GM12865 (cell line): ENCODE measurements at places on chromosomes 13 and 19.

- peak; percentile 65 for DNase-seq
Measured at GRCh38 chr13:75715601-75716523, 79.7 kb downstream of the LMO7 start.

DNA sequence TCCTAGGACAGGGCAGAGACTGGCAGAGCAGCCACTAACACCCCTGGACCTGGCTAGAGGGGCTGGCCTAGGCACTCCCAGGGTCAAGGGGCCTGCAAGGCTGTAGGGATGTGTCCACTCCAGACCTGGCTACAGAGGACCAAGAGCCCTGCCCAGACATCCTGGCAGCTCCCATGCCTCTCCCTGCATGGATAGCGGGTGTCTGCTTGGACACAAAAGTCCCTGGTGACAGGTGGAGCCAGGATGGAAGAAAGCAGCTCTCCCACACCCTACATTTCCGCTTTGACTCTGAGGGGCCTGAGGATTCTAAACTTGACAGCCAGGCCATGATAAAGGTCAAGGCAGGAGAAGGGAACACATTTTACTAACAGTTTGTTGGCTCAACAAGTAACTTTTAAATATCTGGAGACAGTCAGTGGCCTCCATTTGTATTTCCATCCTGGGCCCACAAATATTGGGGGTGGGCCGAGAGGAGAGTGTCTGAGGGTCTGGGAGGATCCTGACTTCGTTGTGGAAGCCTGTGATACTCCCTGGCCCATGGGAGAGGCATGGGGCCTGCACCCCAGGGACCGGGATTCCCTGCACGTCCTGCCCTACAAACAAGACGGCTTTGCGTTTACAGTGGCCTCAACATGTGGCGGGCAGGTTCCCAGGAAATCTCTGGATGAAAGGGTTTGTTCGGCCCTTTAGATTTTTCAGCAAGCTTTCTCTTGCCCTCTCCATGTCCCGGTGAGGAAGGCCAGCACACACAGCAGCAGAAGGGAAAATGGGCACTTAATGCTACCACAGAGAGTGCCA, 19.8 kb upstream of the SLC7A9 start:
- no peak for DNase-seq

- no peak for DNase-seq
Measured at GRCh38 chr13:108760129-108760528, 130.7 kb downstream of the MYO16 start.

DNA sequence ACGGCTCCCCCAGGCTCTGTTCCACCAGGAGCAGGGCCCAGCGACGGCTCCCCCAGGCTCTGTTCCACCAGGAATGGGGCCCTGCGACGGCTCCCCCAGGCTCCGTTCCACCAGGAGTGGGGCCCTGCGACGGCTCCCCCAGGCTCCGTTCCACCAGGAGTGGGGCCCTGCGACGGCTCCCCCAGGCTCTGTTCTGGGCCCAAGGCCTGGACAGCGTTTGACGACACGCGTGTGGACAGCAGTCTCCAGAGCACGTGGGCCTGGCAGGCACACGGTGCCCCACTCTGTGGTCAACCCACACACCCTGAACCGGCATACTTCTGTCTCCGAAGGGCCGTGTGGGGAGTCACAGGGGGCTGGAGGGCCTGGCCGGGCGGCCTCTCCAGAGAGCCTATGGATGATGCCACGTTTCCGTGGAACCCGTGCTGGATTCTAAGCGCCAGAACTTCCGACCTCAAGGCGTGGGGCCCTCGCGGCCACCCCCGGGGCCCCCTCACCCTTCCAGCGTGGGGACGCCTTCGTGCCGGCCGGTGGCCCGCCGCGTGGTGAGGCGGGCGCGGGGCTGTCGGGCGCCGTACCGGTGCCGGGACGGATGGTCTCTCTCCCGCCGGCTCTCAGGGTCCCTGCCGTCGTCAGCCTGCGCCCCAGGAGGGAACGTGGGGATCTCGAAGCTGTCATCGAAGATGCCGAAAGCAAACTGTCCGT, 11.6 kb downstream of the FGF22 start:
- no peak for DNase-seq

DNA sequence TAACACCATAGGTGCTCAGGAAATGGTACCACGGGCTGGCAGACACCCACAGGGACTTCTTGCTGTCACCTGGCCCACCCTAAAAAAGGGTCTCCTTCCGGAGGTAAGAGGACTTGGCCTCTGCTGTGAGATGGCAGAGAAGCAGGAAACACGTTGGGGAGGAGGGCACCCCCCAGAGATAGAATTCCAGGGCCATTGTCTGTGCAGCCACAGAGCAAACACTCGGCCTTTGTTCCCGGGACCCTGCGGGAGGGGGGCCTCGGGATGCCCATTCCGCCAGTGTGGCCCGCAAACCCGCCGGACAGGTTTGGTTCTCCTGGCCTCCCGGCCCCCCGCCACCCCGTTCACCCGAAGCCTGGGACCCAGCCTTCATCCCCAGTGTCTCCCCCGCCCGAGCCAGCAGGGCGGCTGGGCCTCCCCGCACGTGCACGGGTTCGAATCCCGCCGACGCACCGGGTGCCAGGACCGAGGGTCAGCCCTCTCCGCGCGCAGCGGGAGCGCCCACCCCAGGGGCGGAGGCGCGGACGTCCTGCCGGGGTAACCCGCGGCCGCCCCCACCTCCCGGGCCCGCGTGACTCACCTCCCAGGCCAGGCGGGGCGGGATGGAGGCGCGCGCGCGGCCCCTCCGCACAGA, 714 bp downstream of the PLPP2 start:
- no peak for DNase-seq

- DNase-seq, result no peak
Measured at GRCh38 chr13:113748862-113749451, 10.1 kb upstream of the TMEM255B start.

DNA sequence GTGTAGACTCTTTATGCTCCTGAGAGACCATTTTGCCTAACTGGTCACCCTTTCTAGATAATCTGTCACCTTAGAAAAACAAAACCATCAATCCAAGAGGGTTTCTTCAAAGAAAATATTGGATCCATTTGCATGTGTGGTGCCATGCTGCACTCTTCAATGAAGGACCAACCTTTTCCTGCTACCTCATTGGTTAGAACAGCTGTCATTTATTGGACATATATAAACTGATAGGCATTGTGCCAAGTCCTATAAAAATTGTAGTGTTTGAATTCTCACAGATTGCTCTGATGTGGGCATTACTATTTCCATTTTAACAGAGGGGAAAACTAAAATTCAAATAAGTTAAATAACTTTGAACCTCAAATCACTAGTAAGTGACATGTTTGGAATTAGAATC, 333.2 kb downstream of the MYO16 start:
- no peak for DNase-seq

DNA sequence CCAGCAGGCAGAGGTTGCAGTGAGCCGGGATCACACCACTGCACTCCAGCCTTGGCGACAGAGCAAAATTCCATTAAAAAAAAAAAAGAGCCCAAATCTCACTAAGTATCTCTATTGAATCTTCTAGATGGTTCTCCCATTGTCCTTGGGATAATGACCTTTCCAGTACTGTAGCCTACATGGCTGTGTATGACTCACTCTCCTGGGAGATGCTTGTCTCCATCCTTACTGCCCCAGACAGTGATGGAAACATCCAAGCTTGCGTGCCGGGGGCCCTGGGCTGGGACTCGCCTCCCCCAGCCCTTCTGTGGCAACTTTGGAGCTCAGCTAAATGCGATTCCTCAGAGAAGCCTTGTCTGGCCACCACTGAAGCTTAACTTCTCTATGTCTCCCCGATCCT, 49.7 kb downstream of the NWD1 start:
- DNase-seq, result no peak

DNA sequence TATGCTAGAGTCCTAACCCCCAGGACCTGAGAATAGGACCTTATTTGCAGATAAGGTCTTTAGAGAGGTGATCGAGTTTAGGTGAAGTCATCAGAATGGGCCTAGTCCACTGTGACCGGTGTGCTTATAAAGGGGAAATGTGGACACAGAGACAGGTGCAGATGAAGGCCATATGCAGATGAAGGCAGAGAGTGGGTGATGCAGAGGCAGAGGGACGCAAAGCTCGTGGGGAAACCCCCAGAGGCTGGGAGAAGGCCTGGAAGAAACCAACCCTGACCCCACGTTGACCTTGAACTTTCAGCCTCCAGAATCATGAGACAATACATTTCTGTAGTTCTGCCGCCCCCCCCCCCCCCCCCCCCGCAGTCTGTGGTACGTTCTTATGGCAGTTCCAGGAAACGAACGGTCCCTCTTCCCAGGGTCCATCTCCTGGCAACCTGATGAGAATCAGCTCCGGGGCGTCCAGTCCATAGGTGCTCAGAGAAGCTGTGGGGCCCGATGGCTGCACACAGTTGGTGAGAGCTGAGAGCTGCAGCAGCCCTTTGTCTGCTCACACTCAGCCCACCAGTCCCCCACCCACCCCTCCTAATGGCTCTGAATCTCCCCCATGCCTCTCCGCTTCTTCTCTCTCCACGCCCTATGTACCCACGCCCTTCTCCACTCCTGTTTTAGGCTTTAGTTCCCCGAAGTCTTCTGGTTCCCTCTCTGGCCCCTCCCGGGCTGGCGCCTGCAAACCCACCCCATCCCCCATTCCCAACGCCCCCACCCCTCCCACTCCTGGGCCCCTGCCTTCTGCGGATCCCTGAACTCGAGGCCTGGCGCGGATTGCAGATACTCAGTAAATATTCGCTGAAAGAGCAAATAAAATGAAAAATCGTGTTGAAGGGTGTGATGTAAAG, 218.3 kb upstream of the MAB21L1 start:
- peak; percentile 4 for DNase-seq

DNA sequence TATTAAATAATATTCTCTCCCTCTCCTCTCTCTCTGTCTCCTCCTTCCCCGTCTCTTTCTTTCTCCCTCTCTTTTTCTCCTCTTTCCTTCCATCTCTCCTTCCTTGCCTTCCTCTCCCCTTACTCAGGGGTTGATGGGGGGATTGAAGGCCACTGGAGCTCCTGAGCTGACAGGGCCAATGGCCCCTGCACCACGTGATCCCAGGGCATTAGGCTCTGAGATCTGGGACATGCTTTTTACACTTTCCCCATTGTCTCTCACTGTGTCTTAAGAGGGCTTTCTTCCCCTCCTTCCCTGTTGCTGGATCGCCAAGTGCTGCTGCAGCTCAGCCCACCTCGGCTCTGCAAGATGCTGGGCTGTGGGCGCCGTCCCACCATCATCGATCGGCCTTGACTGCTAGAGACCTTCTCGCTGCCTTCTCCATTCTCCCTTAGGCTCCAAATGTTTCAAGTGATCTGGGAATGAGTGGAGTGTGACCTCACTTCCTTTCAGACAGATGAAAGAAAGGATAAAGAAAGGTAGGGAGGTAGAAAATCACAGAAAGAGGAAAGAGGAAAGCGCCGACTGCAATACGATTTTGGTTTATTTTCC, 42.2 kb downstream of the COL4A1 start:
- DNase-seq, result no peak

DNA sequence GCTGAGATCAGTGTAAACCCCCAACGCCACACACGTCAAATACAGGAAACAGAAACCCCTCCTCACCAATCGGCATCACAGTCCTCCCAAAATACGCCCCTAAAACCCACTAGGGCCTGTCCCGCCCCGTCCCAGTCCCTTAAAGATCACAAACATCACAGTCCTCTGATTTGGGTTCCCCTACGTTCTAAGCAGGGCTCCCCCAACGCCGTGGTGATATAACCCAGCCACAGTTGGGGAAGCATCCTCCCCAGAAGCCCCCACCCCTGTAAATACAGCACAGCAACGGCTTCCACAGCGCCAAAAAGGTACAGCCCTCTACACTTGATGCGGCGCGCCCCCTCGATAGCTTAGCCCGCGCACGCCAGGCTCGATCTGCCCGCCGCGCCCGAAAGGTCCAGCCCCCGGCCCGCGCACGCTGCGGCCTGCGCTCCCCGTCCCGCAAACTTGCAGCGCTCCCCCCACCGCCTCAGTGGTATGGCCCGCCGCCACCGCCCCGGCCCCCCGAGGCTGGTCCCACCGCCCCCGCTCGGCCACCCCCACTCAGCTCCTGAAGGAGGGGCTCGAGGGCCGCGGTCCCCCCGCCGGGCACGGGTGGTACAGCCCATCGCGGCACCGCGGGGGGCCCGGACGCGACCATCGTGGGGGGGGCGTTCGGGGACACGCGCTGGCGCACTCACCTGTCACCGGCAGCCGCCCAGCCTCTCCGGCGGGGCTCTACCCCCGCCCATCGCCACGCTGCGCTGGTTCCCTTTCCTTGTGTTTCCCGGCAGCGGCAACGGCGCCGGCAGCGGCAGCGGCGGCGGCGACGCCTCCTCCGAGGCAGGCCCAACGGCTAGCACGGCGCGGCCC, at the start of gene AKT2:
TSS of gene AKT2 (minus strand) at position 845 of the 852 bp plus-strand sequence. CDS start 20,078 bp downstream, outside the sequence.
- peak; percentile 82 for DNase-seq

GRCh38 chr19:31064491-31064890, 284.7 kb downstream of the TSHZ3 start:
- no peak for DNase-seq

GRCh38 chr13:37753776-37754175, 115.8 kb downstream of the TRPC4 start:
- DNase-seq, result no peak

- peak; percentile 12 for DNase-seq
Measured at GRCh38 chr19:41646589-41647204, 19.8 kb upstream of the CEACAM4 start.

GRCh38 chr13:35144166-35144890, 202.3 kb downstream of the NBEA start:
- DNase-seq, result no peak

- peak; percentile 26 for DNase-seq
Measured at GRCh38 chr13:30346789-30347167, 39.4 kb upstream of the KATNAL1 start.

GRCh38 chr13:98538876-98539275, 38.0 kb downstream of the STK24 start:
- DNase-seq, result no peak

- DNase-seq, result no peak
Measured at GRCh38 chr19:46608581-46609345, 7.6 kb downstream of the CALM3 start.

DNA sequence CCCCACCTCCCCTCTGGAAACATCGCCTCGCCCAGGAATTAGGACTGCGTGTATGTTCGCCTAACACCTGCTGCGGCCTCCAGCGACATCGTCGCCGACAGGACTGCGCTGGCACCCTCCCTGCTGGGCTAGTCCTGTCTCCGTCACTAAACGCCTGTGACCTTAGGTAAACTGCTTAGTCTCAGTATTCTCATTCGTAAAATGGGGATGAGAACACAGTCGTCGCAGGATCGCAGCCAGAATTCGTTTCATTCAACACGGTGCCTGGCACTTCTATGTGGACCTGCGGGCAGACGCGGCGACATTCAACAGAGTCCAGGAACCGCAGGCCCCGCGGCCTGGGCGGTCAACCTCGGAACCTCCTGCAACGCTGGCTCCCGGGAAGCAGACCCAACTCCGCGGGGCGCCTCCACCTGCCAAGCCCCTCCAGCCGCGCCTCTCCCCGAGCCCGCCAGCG, 485 bp downstream of the CRYL1 start:
- peak; percentile 51 for DNase-seq

GRCh38 chr19:37725181-37725580, 5.6 kb upstream of the ZNF607 start:
- DNase-seq, result no peak

DNA sequence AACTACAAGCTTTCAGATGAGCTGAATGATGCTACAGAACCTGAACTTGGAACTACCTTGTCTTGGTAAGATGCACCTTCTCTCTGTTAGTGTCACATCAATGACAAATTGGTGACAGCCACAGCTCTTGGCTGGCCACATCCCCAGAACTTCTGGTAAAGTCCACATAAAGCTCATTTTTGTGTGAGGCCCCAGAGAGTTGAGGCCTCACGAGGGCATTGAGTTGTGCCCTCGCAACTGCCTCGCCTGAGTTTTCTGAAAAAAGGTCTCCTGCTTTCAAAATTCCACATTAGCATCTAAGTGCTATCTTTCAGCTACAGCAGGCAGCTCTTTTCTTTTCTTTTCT, 42.6 kb downstream of the MRPL57 start:
- no peak for DNase-seq
